ENCODE measurements at places on chromosomes 12 and 14.

GRCh38 chr14:51871846-51872245 lies 11.4 kb downstream of the GNG2 start:
- no peak for DNase-seq

GRCh38 chr14:50784683-50785456 lies 46.1 kb downstream of the NIN start:
- no peak for DNase-seq

GRCh38 chr14:93987376-93987775 lies 9.7 kb upstream of the CCDC197 start:
- DNase-seq: no peak

GRCh38 chr12:115910057-115910456 lies 367.4 kb downstream of the MED13L start:
- DNase-seq: no peak

GRCh38 chr12:91017043-91017442 lies 12.3 kb upstream of the EPYC start:
- no peak for DNase-seq

- no peak for DNase-seq
Observed at GRCh38 chr14:102699416-102700110, 77.7 kb upstream of the TRAF3 start.

DNA sequence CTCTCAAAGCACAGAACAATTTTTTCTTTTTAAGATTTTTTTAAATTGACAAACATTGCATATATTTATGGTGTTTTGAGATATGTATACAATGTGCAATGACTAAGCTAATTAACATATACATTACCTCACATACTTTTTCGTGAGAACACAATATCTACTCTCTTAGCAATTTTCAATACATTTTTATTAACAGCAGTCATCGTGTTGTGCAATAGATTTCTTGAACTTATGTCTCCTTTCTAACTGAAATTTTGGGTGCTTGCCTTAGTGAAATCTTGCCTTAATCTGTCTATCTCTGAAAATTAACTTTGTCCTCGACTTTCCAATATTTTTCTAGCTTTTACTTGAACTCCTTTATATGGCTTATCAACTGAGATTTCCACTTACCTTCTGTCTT lies 6.8 kb downstream of the OR10A7 start:
- no peak for DNase-seq

DNA sequence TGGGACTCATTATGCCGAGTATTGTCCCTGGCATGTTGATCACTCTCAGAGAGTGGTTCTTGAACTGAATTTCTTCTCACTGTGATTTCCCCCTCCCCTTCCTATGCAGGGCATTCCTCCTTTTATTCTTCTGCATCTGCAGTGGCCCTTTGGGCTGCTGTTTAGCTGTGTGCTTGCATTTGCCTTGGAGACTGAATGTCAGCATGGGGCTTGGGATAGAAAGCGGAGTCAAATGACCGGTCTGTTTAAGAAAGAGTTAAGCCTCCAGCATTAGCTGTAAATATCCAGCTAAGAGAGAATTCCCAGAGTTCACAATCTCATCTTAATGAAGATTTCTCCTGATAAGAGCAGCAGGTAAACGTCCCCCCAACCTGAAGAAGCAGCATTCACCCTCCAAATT lies 65.6 kb upstream of the RMST start:
- no peak for DNase-seq

All from stimulated activated naive CD4-positive, alpha-beta T cell (primary cell).